Activated T-helper 1 cell treated with anti-CD3 and anti-CD28 coated beads, Interleukin-12 subunit alpha, Interleukin-12 subunit beta, Interleukin-2, Interleukin-4 antibody, amounts not matched to agents 30 ng/mL and 10 ng/mL and 1 ng/mL, durations not matched to agents 14 hours and 24 hours and 36 hours (primary cell): ENCODE measurements at places on chromosomes 16 and 17.
A peak's percentile ranks its signal among the peaks of the same experiment; 100 is the strongest.

- DNase-seq, result no peak
Measured at GRCh38 chr16:11411059-11411550, 65.8 kb downstream of the RMI2 start.

GRCh38 chr17:32962320-32962711 lies 29.3 kb upstream of the SPACA3 start:
- no peak for DNase-seq

GRCh38 chr17:44830359-44831288 lies 537 bp upstream of the GJC1 start:
- DNase-seq, result no peak

- no peak for DNase-seq
Measured at GRCh38 chr17:75096082-75096625, 8.4 kb downstream of the SLC16A5 start.

DNA sequence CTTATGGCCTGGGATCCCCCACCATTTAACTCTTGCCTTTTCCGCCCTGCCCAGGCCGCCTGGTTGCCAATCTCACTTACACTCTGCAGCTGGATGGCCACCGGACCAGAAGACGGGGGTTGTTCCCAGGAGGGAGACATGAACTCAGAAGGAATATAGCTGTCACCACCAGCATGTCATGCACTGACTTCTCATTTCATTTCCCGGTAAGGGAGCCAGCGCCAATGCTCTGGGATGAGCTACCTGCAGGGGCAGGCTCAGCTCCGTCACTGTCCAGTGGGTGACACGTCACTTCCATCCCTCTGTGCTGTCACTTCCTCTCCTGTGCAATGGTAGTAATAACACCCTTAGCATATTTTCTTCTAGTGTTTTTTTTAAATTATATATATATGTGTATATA lies 26.7 kb downstream of the ITGAL start:
- no peak for DNase-seq

DNA sequence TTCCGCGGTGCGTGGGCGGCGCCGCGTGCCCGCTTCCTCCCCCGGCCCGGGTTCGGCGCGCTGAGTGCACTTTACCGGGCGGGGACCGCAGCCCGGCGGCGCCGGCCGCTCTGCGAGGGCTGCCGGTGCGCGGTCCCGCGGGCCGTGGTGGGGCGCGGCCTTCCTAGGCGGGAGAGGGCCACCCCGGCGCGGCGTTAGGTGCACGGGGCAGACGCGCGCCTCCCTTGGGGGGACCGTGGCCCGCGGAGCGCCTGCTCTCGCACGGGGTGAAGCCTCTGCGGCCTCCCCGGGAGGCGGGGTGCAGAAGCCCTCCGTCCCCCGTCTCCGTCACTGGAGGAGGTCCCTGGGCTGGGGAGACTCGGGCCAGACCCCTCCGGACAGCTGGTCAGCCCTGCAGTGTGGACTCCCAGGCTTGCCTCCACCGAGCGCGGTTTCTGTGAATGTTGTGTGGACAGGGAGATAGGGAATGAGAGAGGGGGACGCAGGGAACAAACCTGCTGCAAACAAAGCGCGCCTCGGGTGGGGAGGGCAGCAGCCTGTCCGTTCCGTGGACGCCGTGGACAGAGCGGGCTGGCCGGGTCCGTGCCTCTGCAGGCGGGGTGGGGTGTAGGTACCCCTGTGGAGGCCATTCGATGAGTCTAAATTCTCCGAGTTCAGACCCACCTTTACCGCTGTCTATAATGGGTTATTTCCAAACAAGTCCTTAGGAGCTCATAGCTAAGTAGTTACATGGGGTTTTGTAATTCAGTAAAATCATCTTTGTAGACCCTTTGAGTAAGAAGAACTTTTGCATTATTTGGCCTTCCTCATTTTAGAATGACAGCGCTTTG lies 721 bp downstream of the TBCD start:
- DNase-seq, result no peak

DNA sequence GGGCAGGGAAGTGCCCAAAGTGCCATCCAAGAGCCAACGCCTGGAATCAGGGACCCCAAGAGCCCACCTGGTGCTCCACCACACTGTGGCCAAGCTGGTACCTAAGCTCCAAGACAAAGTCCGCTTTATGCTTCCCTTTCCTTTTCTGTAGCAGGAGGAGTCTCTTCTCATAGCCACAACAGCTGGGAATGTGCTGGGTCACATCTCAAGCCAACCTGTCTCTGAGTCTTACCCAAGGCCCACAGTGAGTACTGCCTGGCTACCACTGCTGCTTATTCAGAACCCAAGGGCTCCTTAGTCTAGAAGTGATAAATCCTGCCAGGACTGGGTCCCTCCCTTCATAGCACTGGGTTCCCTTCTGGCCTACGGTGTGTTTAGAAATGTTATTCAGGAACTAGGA lies 49.8 kb downstream of the ERCC4 start:
- DNase-seq, result no peak

- DNase-seq, result no peak
Measured at GRCh38 chr16:70157477-70158260, 15.9 kb upstream of the CLEC18C start.

GRCh38 chr16:72877374-72878028 lies 170.4 kb downstream of the ZFHX3 start:
- DNase-seq, result no peak

DNA sequence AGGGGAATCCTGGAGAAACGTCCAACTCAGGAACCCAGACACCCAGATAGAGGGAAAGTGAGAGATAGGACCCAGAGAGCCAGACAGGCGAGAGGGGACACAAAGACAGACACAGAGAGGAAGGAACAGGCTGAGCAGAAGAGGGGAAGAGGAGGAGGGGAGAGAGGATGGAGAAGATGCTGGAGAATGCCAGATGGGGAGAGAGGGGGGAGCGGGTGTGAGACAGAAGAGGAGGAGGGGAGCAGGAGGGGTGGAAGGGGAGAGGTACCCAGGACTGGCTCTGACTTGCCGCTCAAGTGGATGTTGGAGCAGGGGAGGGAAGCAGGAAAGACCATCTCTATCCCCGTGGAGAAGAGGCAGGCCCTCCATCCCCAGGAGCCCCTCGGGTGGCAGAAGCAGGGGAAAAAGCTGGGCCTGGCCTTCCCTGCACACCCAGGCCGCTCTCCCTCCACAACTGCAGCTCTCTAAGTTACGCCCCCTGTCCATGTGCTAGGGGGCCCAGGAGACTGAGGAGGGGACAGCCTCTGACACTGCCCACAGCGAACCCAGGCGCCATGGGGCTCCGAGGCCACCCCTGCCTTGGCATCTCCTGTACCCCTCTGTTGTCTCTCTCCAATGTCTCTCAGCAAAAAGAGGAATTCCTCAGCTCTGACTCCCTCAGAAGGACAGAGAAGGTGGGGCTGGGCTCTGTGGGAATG lies 4.8 kb downstream of the PPP1R9B start:
- no peak for DNase-seq

DNA sequence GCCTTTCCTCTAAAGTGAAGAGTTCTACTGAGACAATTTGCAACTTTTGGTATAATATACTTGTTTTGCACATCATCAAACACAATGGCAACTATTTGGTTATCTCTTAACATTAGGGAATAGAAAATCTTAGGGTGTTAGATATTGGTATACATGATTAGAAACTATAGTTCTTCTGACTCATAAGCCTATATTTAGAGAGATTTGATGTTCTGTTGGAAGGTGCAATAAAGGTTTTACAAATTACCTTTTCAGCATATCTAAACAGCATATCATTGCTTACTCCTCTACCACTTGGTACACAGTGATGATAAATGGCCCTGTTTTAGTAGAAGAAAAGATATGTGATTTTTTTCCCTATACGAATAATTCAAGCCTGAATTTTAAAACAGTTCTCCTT lies 6.2 kb downstream of the EVI2B start:
- no peak for DNase-seq

DNA sequence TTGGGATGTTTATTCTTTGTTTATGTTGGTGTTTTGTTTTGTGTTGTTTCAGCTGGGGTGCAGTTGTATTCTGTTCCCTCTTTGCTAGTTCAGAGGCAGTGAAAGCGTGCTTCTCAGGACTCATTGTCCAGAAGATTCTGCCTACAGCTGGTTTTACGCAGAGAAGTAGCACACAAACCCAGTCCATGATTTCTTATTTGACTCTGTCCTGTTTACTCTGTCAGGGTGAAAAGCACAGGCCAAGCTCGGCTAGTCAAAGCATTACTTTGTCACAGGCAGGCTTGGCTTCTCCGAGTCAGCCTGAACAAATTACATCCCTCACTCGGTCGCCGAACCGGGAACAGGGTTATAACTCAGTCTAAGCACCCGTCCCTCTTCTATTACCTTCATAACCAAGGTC lies 435.0 kb downstream of the MAF start:
- no peak for DNase-seq

GRCh38 chr16:47970291-47970931 lies 185.4 kb downstream of the ABCC12 start:
- DNase-seq, result no peak

GRCh38 chr17:74515941-74516340 lies 15.3 kb downstream of the CD300LB start:
- DNase-seq, result no peak

GRCh38 chr16:21162661-21163151 lies 4.2 kb downstream of the LDAF1 start:
- no peak for DNase-seq

DNA sequence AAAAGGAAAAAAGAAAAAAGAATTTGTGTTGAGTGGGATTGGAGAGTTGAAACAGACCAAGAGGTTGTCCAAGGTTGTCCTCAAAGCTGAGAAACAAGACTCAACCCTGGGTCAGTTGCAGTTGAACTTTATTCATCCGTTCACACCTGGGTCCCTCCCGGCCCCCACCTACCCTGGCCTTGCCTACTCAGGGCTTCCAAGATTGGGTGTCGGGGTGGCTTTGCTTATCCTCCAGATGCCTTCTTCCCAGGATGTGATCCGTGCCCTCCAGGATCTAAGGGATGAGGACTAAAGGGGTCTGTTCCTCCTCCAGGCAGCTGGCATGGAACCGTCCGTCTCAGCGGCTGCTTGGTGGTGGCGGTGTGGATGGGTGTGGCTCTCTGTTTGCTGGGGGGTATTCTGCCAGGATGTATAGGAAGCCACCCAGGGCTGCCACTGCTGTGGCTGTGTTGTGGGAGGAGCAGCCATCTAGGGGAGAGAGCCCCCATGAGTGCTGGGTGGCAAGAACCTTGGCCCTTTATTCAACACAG lies 10.3 kb upstream of the NAGPA start:
- no peak for DNase-seq

- no peak for DNase-seq
Measured at GRCh38 chr16:69904495-69905170, 46.5 kb upstream of the CLEC18A start.

GRCh38 chr16:73016488-73016830 lies 31.5 kb downstream of the ZFHX3 start:
- no peak for DNase-seq

GRCh38 chr17:79476074-79476652 lies 134.7 kb downstream of the RBFOX3 start:
- DNase-seq, result no peak

DNA sequence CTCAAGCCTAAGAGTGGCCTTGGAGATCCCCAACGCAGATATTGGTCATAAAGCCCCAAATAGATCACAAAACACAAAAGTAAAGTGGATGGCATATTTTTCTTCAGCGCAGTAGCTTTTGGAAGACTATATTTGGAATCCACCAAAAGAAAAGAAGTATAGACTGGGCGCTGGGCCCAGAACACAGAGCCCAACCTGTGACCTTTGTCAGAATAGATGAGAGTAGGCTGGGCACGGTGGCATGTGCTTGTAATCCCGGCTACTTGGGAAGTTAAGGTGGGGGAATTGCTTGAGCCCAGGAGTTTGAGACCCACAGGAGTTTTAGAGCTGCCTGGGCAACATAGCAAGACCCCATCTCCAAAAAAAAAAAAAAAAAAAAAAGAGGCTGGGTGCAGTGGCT lies 14.6 kb downstream of the SCIMP start:
- DNase-seq, result no peak

GRCh38 chr16:86672179-86672863 lies 94.0 kb downstream of the FOXL1 start:
- no peak for DNase-seq

DNA sequence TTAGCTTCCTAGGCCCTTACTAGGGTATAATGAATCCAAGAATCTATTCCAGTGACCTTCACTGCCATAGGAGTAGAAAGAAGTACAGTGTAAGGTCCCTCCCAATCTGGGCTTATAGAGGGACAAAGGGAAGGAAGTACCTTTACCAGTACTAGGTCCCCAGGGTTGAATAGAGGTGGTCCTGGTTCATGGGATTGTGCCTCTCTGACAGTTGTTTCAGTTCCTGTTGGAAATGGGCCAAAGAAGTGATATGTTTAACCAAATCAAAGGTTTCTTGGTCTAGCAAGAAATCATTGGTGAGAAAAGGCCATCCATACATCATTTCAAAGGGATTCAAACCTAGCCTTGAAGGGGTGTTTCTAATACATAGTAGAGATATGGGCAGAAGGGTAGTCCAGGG lies 16.0 kb upstream of the ZNHIT3 start:
- no peak for DNase-seq

- DNase-seq, result peak; percentile 38
Measured at GRCh38 chr16:30953511-30954124, 3.9 kb upstream of the SETD1A start.

DNA sequence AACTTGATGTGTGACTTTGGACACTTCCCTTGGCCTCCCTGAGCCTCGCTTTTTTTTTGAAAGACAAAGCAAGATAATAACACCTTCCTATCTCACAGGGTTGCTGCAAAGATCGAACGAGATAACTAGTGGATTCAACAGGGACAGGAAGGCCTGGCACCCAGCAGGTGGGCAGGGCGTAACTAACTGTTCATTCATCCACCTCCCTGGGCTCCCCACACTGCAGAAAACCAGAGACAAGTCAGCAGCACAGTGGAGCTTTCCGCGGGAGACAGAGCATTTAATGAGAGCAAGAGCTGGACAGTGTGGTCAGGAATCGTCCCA lies 28.7 kb downstream of the SLC13A5 start:
- DNase-seq, result no peak

DNA sequence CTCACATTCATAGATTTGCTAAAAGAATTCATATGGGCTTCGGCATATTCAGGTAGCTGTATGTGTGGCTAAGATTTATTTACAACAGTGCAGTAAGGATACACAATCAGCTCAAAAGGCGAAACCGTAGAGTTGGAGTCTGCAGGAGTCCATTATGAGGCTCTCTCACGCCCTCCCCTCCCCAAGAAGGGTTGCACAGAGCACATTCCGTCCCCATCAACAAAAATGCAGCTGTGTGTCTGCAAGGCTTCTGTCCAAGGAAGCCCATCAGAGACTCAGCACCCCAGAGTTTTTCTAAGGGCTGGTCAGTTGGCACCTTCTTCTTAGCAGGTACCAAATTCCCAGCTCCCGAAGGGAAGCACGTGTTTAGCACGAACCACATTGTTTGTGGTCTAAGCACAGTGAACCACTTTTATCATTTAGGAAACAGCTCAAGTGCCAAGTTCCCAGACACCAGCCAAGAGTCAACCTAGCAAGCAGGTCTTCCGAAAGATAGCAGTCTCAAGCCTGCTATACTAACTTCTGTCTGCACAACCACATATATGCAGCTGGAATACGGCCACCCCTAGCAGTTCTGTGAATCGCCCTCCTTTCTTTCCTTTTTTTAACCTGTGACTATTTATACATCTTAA lies 28.5 kb upstream of the MEAK7 start:
- DNase-seq, result no peak

GRCh38 chr16:74922150-74923138 lies 62.5 kb downstream of the WDR59 start:
- no peak for DNase-seq

- no peak for DNase-seq
Measured at GRCh38 chr17:82358465-82359350, at the start of gene TEX19. TEX19 (plus strand) TSS chr17:82359247; CDS start chr17:82362151, 2,904 bp downstream.

GRCh38 chr17:67891481-67892119 lies 66.3 kb downstream of the BPTF start:
- DNase-seq, result no peak

- no peak for DNase-seq
Measured at GRCh38 chr17:75338335-75338734, 49.1 kb upstream of the SLC25A19 start.
